ENCODE measurements at places on chromosomes 2 and 18.

GRCh38 chr18:22368021-22368420 lies 49.7 kb downstream of the CTAGE1 start:
- H3K27me3 ChIP-seq, result no peaks in the 10 kb centered on the region
- peaks cover 2% of the 10 kb centered on the region for H3K36me3 ChIP-seq
- no peak for DNase-seq

DNA sequence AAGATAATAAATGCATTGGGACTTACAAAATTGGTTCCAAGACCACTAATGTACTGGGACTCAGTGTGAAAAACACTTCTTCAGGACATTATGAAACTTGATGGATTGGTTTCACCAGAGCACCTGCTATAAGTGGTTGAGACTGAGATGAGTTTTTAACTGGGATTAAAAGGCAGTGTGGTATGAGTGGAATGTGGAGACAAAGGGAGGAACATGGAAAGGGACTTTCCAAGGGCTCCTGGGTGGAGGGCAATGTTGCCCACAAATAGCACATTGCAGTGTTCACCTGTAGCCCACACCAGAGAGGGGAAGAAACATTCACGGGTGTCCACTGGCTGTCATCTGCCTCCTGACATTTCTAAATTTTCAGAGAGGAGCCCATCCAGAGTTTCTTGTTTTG lies 253.3 kb upstream of the TANK start:
- H3K27me3 ChIP-seq, result peaks cover 4% of the 10 kb centered on the region
- H3K36me3 ChIP-seq, result no peaks in the 10 kb centered on the region
- H3K27ac ChIP-seq, result no peak overlapping the region
- H3K4me1 ChIP-seq, result no peaks in the 10 kb centered on the region
- H3K4me3 ChIP-seq, result no peak overlapping the region
- no peak for DNase-seq

DNA sequence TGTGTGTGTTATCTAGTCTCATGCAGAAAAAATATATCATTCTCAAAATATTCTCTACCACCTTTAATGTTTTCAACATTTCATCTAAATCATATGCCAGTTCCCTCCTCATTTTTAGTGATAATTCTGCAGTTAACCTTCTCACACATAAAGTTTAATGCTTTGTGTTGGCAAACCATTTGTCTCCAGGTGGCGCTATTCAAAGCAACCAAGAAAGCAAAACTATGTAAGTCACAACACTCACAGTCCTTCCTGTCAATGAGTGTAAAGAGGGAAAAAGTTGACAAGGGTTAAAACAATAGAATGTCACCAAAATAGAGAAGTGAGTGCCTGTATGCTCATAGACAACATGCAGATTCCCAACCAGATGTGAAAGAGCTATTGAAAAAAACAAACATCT lies 961.6 kb upstream of the LRRTM1 start:
- no peak overlapping the region for H3K4me3 ChIP-seq
- no peak for DNase-seq
- H3K27me3 ChIP-seq, result no peaks in the 10 kb centered on the region
- no peak overlapping the region for H3K27ac ChIP-seq

- H3K36me3 ChIP-seq, result no peaks in the 10 kb centered on the region
- H3K4me3 ChIP-seq, result no peak overlapping the region
- no peaks in the 10 kb centered on the region for H3K27me3 ChIP-seq
Measured at GRCh38 chr2:47069628-47070154, 85.4 kb downstream of the STPG4 start.

DNA sequence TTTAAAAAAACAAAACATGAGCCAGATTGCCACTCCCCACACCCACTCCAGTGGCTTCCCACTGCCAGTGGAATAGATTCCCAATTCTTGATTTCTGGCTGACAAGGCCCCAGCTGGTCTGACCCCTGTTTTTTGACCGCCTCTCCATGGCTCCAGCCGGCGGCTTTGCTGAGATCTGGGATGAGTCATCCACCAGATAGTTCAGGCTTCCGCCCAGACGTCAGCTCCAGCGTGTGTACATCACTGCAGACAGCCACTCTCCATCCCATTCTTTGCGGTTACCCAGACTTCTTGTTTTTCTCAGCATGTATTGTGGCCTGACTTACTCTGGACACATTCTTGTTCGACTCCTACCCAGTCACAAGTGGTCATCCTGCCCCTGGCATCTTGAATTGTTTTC lies 227.9 kb downstream of the GBX2 start:
- H3K4me3 ChIP-seq, result no peak overlapping the region
- H3K27ac ChIP-seq, result no peak overlapping the region
- DNase-seq, result no peak
- no peaks in the 10 kb centered on the region for H3K4me1 ChIP-seq
- no peaks in the 10 kb centered on the region for H3K36me3 ChIP-seq

DNA sequence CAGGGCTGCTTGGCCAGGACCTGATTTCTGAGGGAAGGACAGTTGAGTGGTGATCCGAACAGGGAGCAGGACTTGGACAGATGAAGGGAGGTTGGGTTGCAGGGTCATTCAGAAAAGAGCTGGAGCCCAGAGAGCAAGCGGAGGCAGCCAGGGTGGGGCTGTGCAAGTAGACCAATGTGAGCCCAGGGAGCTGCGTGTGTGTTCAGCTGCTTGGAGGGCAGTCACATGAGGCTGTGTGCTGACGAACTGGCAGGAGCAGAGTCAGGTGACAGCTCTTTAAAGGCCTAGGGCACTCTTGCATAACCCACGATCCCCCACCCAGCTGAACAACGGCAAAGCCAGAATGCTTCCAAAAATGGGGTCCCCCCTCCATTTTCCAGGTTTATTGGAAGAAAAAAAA lies 4.6 kb upstream of the MLPH start:
- no peak overlapping the region for H3K27ac ChIP-seq
- H3K27me3 ChIP-seq, result peaks cover 51% of the 10 kb centered on the region
- H3K4me1 ChIP-seq, result peaks cover 6% of the 10 kb centered on the region
- no peak overlapping the region for H3K4me3 ChIP-seq
- DNase-seq, result no peak

DNA sequence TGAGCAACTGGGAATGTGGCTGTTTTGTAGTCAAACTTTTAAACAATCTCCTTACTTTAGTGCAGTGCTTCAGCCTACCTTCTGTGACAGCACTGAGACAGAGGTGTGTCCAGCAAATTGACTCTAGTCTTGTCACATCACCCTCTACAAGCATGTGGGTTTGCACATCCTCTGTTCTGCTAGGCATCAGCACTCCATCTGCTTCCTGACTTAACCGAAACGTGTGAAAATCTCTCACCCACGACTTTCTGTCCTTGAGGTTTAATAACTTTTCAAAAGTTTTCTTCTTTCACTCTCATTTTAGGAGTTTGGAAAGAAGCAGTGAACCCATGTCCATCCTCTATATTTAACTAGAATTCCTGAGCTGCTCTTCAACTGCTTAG lies 42.6 kb downstream of the TTR start:
- peaks cover 6% of the 10 kb centered on the region for H3K36me3 ChIP-seq
- no peaks in the 10 kb centered on the region for H3K4me1 ChIP-seq
- no peak for DNase-seq
- H3K27ac ChIP-seq, result no peak overlapping the region

DNA sequence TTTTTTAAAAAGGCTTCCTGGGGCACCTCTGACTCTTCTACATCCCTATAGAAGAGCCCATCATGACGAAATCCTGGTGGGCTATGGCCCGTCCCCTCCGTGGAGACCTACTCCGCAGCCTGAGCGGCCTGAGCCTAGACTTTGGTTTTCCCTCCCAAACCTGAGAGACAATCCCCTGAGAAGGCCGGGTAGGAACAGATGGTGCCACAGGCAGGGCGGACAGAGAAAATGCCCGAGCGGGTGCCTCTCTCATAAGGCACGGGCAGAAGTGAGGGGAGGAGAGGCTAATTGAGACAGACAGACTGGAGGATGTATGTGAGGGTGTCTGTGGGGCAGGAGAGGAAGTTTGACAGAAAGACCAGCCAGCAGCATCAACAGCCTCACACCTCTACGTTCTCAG lies 20.2 kb upstream of the SFXN5 start:
- peaks cover 9% of the 10 kb centered on the region for H3K4me1 ChIP-seq
- no peak overlapping the region for H3K4me3 ChIP-seq
- no peak overlapping the region for H3K27ac ChIP-seq
- no peaks in the 10 kb centered on the region for H3K27me3 ChIP-seq
- H3K36me3 ChIP-seq, result no peaks in the 10 kb centered on the region
- no peak for DNase-seq

- peak overlapping the region; percentile 82 for H3K4me3 ChIP-seq
- H3K27me3 ChIP-seq, result no peaks in the 10 kb centered on the region
- DNase-seq, result no peak
- H3K36me3 ChIP-seq, result no peaks in the 10 kb centered on the region
Measured at GRCh38 chr2:239216614-239217273, 184.1 kb downstream of the HDAC4 start.

- peaks cover 9% of the 10 kb centered on the region for H3K4me1 ChIP-seq
- no peak for DNase-seq
- no peak overlapping the region for H3K27ac ChIP-seq
- H3K4me3 ChIP-seq, result no peak overlapping the region
- peaks cover 3% of the 10 kb centered on the region for H3K27me3 ChIP-seq
Measured at GRCh38 chr18:22983175-22983574, 50.0 kb downstream of the RBBP8 start.

DNA sequence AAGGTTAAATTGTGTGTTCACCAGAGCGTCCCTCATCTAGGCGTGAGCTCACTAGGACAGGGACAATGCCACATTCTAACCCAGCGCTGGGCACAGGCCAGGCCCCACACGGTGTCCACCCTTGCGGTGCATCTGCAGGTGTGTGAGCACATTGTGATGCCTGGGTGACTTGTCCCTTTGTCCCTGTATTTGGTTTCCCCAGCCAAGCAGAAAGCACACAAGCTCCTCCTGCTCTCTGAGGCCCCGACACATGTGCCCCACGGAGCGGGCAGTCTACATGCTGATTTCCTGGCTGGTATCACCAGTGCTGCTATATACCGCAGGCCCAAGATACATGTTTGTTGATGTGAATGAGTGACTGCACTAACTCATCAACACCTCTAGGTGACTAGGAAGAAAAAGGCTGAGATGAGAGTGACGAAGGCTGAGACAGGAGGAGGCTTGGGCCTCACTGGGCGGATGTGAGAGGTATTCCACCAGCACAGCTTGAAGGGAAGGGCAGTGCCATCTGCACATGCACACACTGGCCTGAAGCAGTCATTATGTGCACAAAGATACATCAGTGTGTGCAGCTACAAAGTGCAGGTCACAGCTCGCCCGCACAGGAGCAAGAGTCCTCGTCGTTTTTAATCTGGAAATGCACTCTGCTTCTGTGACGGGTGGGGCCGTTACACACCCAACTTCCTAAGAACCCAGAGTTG lies 205.9 kb downstream of the EIPR1 start:
- no peaks in the 10 kb centered on the region for H3K4me1 ChIP-seq
- no peak for DNase-seq
- H3K27me3 ChIP-seq, result no peaks in the 10 kb centered on the region
- H3K36me3 ChIP-seq, result no peaks in the 10 kb centered on the region
- H3K4me3 ChIP-seq, result no peak overlapping the region
- no peak overlapping the region for H3K27ac ChIP-seq

GRCh38 chr2:152099367-152100050 lies 665 bp upstream of the CACNB4 start:
- peak overlapping the region; percentile 82 for H3K4me3 ChIP-seq
- peaks cover 26% of the 10 kb centered on the region for H3K4me1 ChIP-seq
- H3K27ac ChIP-seq, result no peak overlapping the region
- no peak for DNase-seq
- no peaks in the 10 kb centered on the region for H3K36me3 ChIP-seq

DNA sequence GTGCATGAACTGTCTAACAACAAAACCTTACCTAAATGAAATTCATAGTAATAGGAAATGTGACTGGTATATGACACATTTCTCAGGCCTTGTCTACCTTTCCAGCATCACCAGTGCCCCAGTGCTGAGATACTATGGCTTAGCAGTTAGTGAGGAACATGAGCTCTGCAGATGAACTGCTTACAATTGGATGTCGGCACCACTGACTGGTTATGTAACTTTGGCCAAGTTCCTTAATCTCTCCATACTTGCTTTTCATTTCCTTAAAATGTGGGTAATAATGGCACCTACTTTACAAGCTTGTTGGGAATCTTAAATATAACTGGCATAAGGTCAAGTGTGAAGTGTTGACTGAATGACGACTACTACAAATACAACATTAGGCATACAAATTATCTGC lies 136.3 kb downstream of the OLA1 start:
- peaks cover 17% of the 10 kb centered on the region for H3K36me3 ChIP-seq
- DNase-seq, result no peak
- no peaks in the 10 kb centered on the region for H3K4me1 ChIP-seq
- H3K4me3 ChIP-seq, result no peak overlapping the region

GRCh38 chr2:178761759-178762371 lies 45.4 kb downstream of the TTN start:
- H3K27ac ChIP-seq, result no peak overlapping the region
- peak; percentile 49 for DNase-seq
- no peak overlapping the region for H3K4me3 ChIP-seq
- H3K36me3 ChIP-seq, result peaks cover 11% of the 10 kb centered on the region

- no peak overlapping the region for H3K4me3 ChIP-seq
- H3K36me3 ChIP-seq, result no peaks in the 10 kb centered on the region
- H3K27ac ChIP-seq, result no peak overlapping the region
- no peaks in the 10 kb centered on the region for H3K4me1 ChIP-seq
- DNase-seq, result no peak
Measured at GRCh38 chr2:71496156-71496770, 42.9 kb downstream of the DYSF start.

GRCh38 chr2:25548601-25549000 lies 124.8 kb downstream of the DTNB start:
- no peaks in the 10 kb centered on the region for H3K27me3 ChIP-seq
- H3K4me3 ChIP-seq, result no peak overlapping the region
- DNase-seq, result no peak

GRCh38 chr18:45012286-45012685 lies 331.6 kb downstream of the SETBP1 start:
- H3K27me3 ChIP-seq, result no peaks in the 10 kb centered on the region
- no peaks in the 10 kb centered on the region for H3K36me3 ChIP-seq
- no peak overlapping the region for H3K27ac ChIP-seq
- no peak for DNase-seq
- H3K4me3 ChIP-seq, result no peak overlapping the region
- peaks cover 17% of the 10 kb centered on the region for H3K4me1 ChIP-seq

DNA sequence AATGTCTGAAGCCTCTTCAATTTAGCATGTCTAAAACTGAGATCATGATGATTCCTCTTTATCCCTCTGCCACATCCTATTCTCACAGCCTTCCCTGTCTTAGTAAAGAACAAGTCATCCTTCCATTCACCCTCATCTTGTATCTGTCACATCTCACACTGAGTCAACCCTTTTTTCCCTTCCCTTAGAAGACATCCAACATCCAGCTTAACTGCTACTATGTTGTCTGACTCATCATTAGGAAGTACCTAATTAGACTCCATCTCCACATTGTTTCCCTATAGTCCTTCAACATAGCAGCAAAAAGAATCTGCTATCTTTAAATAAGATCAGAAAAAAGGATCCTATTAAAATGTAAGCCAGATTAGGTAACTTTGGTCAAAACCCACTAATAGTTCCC lies 85.2 kb upstream of the GRB14 start:
- no peak overlapping the region for H3K27ac ChIP-seq
- H3K4me3 ChIP-seq, result no peak overlapping the region
- no peak for DNase-seq
- H3K36me3 ChIP-seq, result no peaks in the 10 kb centered on the region
- H3K4me1 ChIP-seq, result no peaks in the 10 kb centered on the region

Measured in naive thymus-derived CD8-positive, alpha-beta T cell (primary cell).